ENCODE measurements at places on chromosomes 3 and 15.

DNA sequence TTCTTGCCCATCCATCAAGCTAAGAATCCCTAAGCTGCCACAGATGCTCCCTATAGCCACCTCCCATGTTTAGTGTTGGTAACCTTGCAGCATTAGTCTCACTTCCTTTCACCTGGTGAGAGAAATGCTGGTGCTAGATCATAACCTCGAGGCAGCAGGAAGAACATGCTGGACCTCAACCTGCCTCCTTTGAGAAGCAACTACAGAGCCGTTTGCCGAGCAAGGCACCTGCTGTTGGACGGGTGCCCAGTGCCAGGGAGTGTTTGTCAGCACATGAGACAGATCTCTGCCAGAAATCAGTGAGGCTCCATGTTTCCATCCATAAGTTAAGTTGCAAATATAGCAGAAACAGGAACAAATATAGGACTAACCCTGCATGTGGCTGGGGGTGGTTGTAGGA, 955.7 kb downstream of the TUSC7 start:
- DNase-seq: no peak

- no peak for DNase-seq
Measured at GRCh38 chr3:58573640-58574039, 3.6 kb downstream of the FAM107A start.

GRCh38 chr15:77581896-77582569, 50.7 kb downstream of the LINGO1 start:
- no peak for DNase-seq

GRCh38 chr3:63841704-63842103, 21.9 kb downstream of the THOC7 start:
- no peak for DNase-seq

GRCh38 chr3:111737706-111738086, 121.4 kb upstream of the PHLDB2 start:
- peak; percentile 75 for DNase-seq

DNA sequence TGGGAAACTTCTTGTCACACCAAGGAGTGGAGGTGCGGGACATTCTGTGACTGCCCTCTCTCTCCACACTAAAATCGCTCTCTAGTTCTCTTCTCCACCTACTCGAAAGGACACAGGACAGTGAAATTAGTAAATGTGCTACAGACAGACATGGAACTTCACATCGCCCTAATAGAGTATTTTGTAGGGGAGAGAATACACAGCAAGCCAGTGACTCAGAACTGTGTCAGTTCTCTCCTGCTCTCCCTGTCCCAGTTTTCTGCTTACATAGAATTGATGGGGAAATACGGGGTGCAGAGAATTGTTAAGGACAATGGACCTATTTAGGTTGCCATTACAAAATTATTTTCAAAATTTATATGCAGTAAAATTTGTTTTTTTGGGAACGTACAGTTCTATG, 159.6 kb upstream of the GADL1 start:
- no peak for DNase-seq

- DNase-seq: no peak
Measured at GRCh38 chr3:5197470-5198312, 10.2 kb downstream of the EDEM1 start.

DNA sequence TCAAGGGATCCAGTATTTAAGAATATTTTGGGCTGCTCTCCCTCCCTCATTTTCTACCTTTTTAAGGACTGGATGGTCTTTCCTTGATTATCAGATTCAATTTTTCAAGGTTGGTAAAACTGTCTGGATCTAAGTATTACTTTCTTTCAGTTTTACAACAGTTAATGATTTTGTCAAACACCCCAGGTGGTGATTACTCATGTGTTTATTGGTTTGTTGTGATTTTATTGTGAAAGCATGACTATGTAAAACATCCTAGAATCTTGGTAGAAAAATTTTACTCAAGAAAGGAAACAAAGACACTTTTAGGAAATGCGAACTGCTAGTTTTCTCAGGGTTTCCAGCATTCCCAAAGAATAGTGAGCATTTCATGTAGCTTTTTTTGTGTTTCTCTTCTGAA, 7.3 kb downstream of the GTF2E1 start:
- DNase-seq: no peak

- no peak for DNase-seq
Measured at GRCh38 chr3:171095063-171095462, 68.5 kb upstream of the SLC2A2 start.

- no peak for DNase-seq
Measured at GRCh38 chr3:140097874-140098635, 163.1 kb downstream of the CLSTN2 start.

- no peak for DNase-seq
Measured at GRCh38 chr15:64681424-64682024, 93.9 kb downstream of the RBPMS2 start.

DNA sequence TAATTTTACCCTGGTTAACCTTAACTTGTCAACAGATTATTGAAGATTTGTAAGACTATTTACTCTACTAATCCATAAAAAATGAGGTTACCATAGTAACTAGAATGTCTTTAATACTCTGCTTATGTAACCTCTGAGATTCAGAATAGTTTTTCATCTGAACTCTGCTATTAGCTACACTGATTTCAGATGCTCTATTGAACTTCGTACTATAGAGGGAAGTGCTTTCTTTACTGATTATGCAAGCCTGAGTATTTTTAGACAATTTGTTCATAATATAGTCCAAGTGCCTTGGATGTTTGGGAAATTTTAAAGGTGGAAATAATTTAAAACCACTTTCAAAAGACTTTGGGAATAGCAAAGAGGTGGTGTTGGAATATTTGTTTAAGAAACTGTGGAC, 107.9 kb upstream of the GBE1 start:
- DNase-seq: no peak

DNA sequence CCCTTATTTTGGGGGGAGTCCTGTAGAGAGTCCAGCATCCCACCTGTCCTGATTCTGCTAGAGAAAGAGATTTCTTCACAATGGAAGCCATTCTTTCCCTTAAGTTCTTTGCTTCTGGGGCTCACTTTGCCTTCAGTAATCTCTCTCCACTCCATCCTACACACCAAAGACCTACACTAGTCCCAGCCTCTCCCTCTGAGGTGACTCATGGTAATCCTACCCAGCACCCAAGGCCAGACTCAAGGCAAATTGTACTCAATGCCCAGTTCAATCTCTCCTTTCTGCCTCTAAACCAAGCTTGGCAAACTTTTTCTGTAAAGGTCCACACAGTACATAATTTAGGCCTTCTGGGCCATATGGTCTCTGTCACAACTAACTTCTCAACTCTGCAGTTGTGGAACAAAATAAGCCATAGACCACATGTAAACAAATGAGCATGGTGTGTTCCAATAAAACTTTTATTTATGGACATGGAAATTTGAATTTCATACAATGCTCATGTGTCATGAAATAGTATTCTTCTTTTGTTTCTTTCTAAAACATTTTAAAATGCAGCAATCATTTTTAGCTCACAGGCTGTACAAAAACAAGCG, 72.5 kb downstream of the MRPL46 start:
- no peak for DNase-seq

DNA sequence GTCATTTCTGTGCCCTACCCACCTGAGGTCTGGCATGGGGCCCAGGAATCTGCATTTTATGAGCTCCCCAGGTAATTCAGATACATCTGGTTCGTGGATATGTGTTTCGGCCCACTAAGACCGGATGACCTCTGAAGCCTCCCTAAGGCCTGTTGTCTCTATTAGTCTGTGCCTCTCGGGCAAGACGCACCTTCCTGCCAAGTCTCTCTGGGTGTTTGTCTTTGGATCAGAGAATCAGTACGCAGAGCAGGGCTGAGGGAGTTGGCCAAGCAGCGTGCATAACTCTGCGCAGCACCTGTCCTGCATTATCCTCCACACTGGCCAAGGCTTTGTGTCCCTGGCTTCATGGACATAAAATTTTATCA, 181.0 kb downstream of the THSD4 start:
- DNase-seq: no peak

GRCh38 chr3:116872688-116873087, 163.1 kb downstream of the TUSC7 start:
- DNase-seq: no peak

DNA sequence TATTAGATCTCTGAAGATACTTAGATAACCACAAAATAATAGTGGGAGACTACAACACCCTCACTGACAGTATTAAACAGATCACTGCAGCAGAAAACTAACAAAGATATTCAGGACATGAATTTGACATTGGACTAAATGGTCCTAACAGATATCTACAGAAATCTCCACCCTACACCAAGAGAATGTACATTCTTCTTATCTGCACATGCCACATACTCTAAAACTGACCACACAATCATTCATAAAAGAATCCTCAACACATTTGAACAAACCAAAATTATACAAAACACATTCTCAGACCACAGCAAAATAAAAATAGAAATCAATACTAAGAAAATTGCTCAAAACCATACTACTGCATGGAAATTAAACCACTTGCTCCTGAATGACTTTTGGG, 116.3 kb downstream of the DTWD1 start:
- DNase-seq: no peak

DNA sequence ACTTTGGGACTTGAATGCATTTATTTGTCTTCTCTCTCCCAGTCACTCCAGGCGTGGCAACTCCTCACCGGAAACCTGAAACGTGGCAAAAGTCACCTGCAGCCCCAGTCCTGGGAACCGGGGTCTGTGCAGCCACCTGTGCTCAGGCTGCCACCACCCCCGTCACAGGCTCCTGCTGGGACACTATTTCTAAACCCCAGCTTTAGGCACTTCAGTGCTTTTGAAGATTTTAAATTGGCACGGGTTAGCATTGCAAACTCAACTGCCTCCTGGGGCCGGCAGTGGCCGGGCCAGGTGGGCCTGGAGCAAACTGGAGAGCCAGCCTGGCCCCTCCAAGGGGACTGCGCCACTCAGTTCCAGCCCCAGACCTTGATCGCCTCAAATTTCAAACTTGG, 146.7 kb upstream of the IQSEC1 start:
- no peak for DNase-seq

DNA sequence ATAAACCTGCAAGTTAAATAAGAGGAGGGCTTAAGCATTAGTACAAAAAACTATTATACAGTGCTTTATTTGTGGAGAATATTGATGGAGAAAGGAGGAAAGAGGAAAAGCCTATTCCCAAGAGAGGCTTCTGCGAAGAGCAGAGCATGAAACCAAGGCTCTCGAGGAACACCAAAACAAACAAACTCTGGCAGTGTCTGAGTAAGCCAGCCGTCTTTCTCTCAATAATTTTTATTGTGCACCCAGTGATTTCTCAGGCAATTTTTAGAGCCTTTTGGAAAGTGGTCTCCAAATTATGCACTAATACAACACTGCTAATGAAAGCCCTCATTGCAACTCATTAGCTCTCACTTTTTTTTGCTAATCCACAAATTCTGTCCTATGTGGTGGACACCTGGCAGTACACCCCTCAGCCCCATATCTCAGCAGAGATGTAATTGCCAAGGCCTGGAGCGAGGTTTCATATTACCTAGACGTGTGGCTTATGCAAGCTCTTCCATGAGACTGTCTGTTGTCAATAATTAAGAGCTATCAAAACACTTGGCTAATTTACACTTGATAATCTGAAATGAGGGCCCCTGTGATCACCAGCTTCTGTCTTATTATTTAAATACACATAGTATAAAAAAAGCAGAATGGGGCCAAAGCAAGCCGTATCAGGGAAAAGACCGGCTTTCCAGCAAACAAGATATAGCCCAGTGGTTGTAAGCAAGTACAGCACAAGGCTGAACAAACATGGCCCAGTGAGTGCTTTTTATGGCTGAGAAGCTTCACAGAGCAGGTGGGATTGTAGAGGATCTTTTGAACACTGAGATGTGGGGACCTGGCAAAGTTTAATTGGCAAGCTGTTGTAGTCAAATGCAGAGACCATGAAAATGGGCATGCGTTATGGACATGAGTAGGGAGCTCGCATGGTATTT, 216.9 kb downstream of the ROBO2 start:
- no peak for DNase-seq

DNA sequence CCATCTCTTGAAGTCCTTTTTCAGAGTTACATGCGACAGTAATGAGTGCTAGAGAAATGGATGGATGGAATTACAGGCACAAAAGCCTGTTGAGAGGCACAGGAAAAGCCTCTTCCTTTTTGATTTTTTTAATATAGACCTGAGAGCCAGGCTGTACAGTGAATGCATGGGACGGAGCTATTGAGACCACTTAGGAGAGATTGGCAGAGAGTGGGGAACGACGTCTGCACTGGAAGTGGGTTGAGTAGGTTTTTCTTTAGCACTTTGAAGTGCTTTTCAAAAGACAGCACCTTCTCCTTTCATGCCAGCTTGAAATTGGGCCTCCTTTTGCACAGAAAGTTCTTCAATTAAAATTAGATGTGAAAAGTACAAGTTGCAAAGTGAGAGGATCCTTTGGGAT, 37.0 kb downstream of the GLDN start:
- no peak for DNase-seq

GRCh38 chr3:157294953-157295352, 135.0 kb upstream of the CCNL1 start:
- no peak for DNase-seq

Data from HS-5 (cell line).